ENCODE measurements at places on chromosomes 1 and 21.

DNA sequence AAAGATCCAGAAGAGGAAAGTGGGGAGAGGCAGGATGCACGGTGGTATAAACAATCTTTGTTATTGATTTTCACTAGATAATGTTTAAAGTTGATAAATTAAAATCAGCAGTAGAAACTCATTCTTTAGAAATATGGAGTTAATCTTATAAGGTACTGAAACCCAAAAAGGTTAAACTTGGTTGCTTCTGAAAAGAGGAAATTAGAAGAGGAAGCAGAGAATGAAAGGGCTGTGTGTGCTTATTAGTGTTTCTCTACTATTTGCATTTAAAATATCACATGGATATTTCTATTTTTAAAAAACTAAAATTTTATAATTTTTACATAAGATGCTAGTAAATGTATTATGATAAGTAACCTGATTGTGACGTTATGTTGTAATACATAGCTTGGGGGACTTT, 24.4 kb downstream of the C1orf141 start:
- DNase-seq, result no peak

DNA sequence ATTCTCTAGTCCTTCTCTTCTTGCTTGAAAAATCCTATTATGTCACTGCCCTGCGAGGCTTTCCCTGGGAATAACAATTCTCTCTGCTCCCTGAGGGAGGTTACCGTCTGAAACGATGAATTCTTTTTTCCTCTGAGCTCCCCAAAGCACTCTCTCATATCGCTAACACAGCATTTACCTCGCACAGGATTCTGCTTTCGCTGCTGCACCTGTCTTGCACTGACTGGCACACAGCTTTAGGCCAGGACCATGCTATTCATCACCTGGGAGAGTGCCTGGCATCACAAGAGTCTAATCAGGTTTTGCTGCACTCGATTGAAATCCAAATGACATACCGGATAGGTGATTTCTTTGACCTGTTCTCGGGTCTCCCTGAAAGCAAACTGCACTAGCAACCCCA, 52.8 kb upstream of the GNG4 start:
- DNase-seq, result no peak

- DNase-seq, result no peak
These were observed 29.8 kb upstream of the BARHL2 start for GRCh38 chr1:90746857-90747256.

GRCh38 chr1:205044741-205045140, 1.7 kb downstream of the CNTN2 start:
- no peak for DNase-seq

DNA sequence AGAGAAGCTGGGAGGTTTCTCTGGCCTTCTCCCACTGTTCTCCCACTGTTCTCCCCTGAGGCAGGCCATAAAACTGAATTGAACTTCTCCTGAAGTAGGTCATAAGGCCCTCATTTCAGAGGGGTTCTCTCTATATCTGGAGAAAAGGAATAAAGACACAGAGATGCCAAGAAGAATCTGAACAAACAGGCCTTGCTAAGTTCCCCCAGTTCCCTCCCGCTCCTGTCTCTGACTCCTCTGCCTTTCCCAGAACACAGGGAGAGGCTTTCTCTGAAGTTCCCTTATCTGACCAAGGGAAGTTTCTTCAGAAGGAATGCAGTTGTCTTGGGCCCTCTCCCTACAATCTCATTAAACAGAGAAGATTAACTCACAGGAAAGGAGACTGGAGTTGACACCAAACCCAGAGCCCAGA, 83.4 kb downstream of the SLC16A1 start:
- no peak for DNase-seq

DNA sequence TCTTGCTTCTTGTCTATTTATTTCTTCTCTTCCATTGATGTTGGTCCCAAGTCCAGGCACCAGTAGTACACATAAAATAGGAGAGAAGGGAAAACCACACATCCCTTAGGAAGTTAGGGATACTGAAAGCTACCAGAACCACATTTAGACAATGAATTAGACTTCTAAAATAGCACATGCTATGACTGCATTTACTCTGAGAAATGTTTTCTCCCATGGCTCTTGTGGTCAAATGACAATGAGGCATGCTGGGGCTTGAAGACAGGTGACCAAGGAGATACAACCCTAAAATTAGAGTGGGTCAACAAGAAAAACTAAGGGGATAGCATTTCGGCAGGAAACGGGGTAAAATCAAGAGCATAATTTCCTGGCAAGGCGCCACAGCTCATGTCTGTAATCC, 17.1 kb downstream of the MTOR start:
- no peak for DNase-seq

DNA sequence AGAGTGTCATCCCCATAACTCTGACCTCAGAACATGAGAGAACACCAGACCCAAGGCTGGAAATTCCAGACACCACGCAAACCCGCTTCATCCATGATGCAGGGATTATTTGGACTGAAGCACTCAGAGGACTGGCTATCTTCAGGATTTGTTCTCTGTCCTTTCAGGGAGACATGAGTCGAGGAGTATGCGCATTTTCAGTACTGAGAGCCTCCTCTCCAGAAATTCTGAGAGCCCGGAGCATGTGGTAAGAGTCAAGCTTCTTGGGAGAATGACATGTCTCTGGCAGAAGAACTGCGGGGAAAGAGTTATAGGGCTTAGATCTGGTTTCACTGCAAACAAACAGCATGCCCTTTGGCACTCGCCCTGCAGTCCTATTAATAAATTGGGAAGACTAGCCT, 6.9 kb downstream of the LAX1 start:
- DNase-seq, result no peak

- no peak for DNase-seq
These were observed 109.4 kb downstream of the UCHL5 start for GRCh38 chr1:192949783-192950182.

DNA sequence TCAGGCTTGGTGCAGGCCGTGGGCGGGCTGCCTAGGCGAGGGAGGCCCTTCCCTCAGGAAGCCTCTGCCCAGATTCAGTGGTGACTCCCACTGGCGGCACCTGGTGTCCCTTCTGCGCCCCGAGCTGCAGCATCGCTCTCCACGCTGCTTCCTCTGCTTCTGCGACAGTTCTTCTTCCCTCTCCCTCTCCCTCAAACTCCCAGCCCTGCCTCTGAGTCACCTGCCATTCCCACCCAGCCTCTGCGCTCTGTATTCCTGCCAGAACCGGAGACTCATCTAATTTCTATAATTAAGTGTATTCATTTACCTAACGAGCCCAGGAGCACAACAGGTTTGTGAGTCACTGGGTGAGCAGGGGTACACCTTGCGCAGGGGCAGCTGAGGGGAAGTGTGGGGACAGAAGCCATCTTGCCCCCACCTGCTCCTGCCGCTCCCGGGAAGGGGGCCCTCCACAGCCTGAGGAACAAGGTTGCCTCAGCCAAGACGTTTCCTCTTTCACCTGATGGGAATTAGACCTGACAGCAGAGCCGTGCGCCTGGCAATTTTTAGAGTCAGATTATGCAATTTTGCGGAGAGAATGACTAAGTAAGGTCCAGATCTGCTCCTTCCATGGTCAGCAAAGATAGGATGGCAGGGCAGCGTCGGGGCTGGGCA, 19.4 kb downstream of the KCNC4 start:
- no peak for DNase-seq

DNA sequence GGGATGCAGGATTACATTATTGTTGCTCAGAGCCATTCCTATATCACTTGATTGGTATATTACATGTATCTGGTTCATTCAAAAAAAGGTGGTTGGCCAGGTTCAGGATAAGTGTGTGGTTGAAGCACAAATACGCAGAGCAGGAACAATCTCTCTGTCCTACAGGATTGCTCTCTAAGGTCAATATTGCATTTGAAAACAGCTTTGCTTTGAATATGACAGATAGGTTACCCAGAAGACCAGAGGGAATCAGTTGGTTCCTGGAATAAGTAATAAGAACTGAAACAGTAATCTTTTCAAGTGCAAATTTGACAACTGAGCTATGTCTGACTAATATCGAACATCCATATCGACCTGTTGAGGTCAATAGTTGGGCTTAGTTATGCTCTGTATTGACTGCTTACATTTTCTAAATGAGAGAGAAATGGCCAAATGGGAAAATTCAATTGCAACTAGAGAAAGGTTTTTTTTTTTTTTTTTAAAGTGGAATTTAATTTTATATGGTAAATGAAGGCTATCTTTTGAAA, 176.8 kb downstream of the ATP6V1G3 start:
- DNase-seq, result no peak

GRCh38 chr1:112998592-112999235, 42.7 kb upstream of the SLC16A1 start:
- peak; percentile 51 for DNase-seq

GRCh38 chr1:236907205-236907604, 97.0 kb downstream of the MT1HL1 start:
- no peak for DNase-seq

DNA sequence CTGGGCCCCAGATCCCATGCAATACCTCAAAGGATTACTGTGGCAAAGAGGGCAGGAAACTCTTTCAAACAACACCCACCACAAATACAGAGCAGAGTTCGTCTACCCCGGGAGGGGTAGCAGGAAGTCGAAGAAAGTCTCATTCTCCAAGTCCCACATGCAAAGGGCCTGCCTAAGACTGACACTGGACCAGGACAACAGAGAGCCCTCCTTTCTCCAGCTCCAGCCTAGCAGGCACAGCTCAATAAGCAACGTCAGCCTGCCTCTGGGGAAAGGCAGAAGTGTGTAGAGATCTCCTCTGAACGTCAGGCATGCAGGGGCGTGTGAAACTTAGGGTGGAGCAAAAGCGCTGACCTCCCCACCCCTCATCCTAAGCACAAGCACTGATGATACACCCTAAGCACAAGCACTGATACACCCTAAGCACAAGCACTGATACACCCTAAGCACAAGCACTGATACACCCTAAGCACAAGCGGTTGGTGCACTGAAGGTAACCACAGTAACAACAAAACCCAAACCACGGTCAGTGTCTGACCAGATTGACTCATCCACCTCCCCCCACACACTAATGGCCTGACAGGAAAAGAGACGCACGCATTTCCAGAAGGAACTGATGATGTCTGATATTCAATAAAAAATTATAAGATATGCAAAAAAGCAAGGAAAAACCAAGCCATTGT, 1.3 kb downstream of the KRTAP12-3 start:
- DNase-seq, result no peak

- peak; percentile 42 for DNase-seq
These were observed 704.5 kb upstream of the ADGRL4 start for GRCh38 chr1:79711001-79711431.

DNA sequence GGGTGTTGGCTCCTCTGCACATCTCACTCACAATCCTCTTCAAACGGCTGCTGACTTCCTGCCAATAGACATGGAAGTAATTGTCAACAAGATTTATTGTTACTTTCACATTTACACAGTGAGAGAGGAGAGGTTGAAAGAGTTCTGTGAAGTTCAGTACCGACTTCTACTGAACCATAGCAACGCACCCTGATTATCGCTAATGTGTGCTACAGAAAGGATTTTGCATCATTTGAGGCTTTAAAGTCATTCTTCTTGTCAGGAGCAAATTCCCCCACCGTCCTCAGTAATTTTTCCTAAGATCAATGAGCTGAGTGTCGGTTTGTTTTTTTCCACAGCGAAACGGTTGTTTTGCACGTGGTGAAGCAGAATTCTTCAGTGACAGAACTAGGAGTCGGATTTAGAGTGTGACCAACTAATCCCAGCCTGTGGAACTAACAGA, 361.0 kb downstream of the ADGRL2 start:
- no peak for DNase-seq

All from HT1080 (cell line).